ENCODE measurements at places on chromosomes 4 and X. TPM values are rescaled to one million over a fixed set of nuclear protein-coding genes. Genes with fewer than 3 reads are reported as not detected.

RNF150 gene
- 21.2 TPM for total RNA-seq

FAM120C gene
- 9.7 TPM for total RNA-seq

DNA sequence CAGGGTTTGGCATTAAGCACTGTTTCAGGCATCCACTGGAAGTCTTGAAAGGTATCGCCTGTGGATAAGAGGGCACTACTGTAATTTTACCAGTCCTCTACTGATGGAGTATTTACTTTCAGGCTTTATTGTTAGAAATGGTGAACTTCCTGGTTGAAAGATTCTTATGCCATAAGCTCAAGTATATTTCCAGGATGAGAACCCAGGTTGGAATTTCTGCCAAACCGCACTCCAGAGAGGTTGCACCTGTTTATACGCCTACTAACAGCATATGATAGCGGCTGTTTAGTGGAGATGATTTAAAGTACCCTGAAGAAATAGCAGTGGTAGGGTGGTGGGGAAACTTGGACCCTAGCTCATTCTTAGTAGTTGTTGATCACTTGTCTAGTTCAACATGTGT, 9.9 kb downstream of the FNIP2 start:
- H3K4me3 ChIP-seq = no peak overlapping the region
- H3K4me1 ChIP-seq = peaks cover 79% of the 10 kb centered on the region
- peak overlapping the region; percentile 27 for H3K27ac ChIP-seq
- no peaks in the 10 kb centered on the region for H3K36me3 ChIP-seq
- H3K27me3 ChIP-seq = no peaks in the 10 kb centered on the region

ZXDA gene
- 4.8 TPM for total RNA-seq

MAGEE2 gene
- total RNA-seq = not detected

GRCh38 chr4:6395466-6396228, 76.8 kb downstream of the PPP2R2C start:
- H3K27me3 ChIP-seq = peaks cover 28% of the 10 kb centered on the region
- H3K27ac ChIP-seq = no peak overlapping the region
- no peaks in the 10 kb centered on the region for H3K36me3 ChIP-seq
- no peaks in the 10 kb centered on the region for H3K4me1 ChIP-seq
- DNase-seq = no peak
- H3K4me3 ChIP-seq = no peak overlapping the region

CWH43 gene
- not detected for total RNA-seq

DNA sequence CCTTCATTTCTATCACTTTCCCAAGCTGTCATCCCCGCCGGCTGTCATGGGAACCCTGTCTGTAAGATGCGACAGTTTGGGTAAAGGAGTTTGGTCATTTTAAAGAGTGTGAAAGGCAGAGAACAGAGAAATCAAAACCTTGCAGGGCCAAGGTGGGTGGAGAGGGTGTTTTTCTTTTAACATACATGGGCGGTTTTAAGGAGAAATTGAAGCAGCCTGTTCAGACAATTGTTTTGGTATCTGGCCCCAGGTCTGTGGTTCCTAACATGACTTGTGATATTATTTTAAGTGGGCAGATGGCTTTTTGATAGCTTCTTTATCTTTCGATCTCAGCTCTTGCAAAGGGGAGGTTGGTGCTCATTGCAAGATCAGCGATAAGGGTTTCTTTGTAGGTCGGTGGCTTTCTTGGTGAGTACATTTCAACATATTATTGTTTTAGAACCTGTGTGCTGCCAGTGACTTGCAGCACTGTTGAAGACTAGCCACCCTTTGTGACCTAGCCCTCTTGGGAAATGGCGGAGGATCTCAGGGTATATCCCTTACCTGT, 3.7 kb downstream of the PPP1R3F start:
- H3K4me3 ChIP-seq = no peak overlapping the region
- no peaks in the 10 kb centered on the region for H3K36me3 ChIP-seq
- H3K4me1 ChIP-seq = peaks cover 9% of the 10 kb centered on the region

DNA sequence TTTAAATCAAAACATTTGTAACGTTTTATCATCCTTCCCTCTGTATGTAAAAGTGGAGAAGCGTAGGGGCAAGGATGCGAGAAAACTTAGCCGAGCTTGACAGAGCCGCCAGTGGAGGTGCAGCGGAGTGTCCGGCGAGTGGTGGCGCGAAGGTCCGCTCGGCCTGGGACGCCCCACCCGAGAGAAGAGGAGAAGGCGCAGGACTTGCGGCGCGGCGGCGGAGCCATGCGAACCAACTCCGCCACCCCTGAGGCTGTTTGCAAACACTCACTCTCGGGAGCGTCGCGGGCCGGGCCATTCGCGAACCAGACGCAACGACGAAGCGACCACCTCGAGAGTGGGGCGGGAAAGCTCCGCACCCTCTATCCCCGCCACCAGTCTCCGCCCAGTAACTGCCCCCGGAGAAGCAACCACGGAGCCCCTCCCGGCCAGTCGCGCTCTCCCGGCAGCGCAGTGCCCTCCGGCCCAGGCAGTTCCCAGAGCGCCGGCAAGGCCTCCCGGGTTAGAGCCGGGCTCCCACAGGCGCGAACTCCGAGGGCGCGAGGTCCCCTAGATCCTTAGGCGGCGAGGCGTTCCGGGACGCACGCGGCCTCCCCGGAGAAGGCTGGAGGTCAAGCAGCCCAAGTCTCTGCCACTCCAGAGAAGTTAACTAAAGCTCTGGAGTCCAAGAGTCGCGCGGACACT, 2.3 kb upstream of the MAB21L2 start:
- H3K4me3 ChIP-seq = peak overlapping the region; percentile 49
- DNase-seq = peak; percentile 11
- H3K4me1 ChIP-seq = peaks cover 3% of the 10 kb centered on the region

- no peak for DNase-seq
- peaks cover 6% of the 10 kb centered on the region for H3K4me1 ChIP-seq
- H3K36me3 ChIP-seq = no peaks in the 10 kb centered on the region
- no peak overlapping the region for H3K27ac ChIP-seq
- H3K4me3 ChIP-seq = peak overlapping the region; percentile 28
- H3K27me3 ChIP-seq = peaks cover 87% of the 10 kb centered on the region
These were observed 997 bp downstream of the NKX1-1 start for GRCh38 chr4:1405254-1405635.

DNA sequence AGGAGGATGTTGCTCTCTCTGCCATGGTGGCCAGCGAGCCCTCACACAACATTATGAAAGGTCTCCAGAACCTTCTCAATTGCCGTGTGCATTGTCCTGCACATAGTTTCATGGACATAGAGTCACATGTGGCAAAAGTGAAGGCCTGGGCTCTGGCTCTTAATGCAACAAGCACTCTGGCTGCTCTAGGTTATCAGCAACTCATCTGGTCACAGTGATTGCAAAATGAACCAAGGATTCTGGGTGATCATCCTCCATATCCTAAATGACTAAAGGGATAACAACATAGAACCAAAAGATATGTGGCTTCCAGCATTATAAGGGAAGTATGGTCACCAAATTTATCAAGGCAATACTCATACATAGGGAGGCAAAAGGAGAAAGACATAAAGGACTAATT, 175.2 kb downstream of the MGST2 start:
- DNase-seq = no peak
- H3K36me3 ChIP-seq = no peaks in the 10 kb centered on the region
- H3K4me1 ChIP-seq = no peaks in the 10 kb centered on the region
- H3K27ac ChIP-seq = no peak overlapping the region
- H3K27me3 ChIP-seq = no peaks in the 10 kb centered on the region
- H3K4me3 ChIP-seq = no peak overlapping the region

UGT2B15 gene
- total RNA-seq = 0.16 TPM

CT45A3 gene
- not detected for total RNA-seq

DNA sequence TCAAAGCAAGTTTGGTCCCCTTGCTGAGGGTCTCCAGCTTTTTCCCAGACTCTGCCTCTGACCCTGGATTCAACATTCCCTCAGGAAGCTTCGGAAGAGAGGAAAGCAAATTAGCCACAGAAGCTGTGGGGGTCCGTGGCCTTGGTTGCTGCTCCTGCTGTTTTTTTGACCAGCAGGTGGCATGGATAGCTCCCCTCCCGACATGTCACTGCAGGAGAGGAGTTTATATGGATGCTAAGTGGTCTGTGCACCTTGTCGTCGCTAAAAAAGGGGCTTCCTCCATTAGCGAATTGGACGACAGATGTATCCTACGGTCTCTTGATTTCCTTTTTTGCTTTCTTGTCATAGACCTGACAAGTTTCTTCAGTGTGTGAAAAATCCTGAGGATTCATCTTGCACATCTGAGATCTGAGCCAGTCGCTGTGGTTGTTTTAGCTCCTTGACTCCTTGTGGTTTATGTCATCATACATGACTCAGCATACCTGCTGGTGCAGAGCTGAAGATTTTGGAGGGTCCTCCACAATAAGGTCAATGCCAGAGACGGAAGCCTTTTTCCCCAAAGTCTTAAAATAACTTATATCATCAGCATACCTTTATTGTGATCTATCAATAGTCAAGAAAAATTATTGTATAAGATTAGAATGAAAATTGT, 70.2 kb downstream of the CD38 start:
- no peaks in the 10 kb centered on the region for H3K36me3 ChIP-seq
- no peaks in the 10 kb centered on the region for H3K4me1 ChIP-seq
- no peak overlapping the region for H3K4me3 ChIP-seq
- DNase-seq = no peak
- no peaks in the 10 kb centered on the region for H3K27me3 ChIP-seq

DNA sequence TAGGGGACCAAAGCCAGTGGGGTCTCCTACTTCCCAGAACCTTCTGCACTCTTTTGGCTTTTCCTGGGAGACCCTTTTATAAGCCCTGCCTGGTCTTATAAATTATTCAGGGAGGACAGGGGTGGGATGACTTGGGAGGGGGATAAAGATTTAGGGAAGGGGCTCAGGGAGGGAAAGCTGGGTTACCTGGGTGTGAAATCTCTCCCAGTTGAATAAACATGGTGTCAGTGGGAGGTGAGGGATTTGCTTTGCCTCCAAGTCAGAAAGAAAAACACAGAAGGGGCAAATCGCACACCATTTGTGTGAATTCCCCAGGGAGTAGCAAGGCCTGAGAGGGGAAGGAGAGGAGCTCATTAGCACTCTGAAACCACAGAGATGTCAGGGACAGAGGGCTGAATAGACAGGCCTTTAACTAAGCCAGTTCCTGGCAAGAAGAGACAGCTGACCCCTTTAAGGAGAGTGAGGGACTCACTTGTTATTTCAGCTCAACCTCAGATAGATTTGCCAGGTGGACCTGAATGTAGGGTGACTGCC, at the start of gene RIPPLY1:
RIPPLY1 (minus strand) TSS at position 51 of the 534 bp plus-strand sequence. CDS start 54 bp downstream, outside the sequence.
- H3K4me1 ChIP-seq = peaks cover 30% of the 10 kb centered on the region
- peak within 1 kb of the TSS; percentile 68 for H3K27ac ChIP-seq
- no peaks in the 10 kb centered on the region for H3K27me3 ChIP-seq
- no peaks in the 10 kb centered on the region for H3K36me3 ChIP-seq
- no peak within 1 kb of the TSS for H3K4me3 ChIP-seq

EXOC1L gene
- not detected for total RNA-seq

Measured in gastrocnemius medialis (tissue), 4 donors.